Activated CD4-positive, CD25-positive, alpha-beta regulatory T cell treated with anti-CD3 and anti-CD28 coated beads, Interleukin-2, amount 50 U/mL, for 24 hours (primary cell): ENCODE measurements at places on chromosomes 12 and 14.

GRCh38 chr12:14402697-14403096, 37.2 kb downstream of the ATF7IP start:
- ATAC-seq, result no peak

- peak; percentile 73 for ATAC-seq
Observed at GRCh38 chr12:71662849-71663560, 643 bp downstream of the ZFC3H1 start.

DNA sequence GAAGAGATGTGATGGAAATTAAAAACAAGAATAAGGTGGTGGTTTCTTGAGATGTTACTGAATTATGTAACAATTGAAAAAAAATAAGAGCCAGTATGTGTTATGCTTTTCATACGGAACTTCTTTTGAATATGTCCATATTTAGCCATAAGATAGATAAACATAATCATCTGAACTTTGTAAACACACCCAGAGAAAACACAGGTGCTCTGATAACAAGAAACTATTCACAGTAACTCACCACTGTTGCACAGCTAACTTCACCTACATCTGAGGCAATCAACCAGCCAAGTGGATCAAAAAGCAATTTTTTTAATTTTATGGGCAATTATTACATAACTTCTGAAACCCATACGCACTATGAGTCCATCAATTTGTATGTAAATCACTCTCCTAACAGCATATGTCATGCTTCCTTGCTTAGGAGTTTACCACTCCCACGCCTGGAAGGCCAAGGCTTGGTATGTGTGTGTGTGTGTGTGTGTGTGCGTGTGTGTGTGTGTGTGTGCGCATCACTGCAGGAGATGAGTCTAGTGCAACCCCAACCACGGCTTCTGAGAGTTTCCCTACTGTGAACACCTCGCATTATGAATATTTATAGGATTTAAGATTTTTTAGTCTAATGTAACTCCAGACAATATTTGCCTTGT, 443.4 kb downstream of the BCAT1 start:
- ATAC-seq, result no peak

- peak; percentile 19 for ATAC-seq
Observed at GRCh38 chr14:103111232-103111868, 11.9 kb upstream of the TNFAIP2 start.

- no peak for ATAC-seq
Observed at GRCh38 chr12:65857840-65858239, 33.6 kb downstream of the HMGA2 start.

DNA sequence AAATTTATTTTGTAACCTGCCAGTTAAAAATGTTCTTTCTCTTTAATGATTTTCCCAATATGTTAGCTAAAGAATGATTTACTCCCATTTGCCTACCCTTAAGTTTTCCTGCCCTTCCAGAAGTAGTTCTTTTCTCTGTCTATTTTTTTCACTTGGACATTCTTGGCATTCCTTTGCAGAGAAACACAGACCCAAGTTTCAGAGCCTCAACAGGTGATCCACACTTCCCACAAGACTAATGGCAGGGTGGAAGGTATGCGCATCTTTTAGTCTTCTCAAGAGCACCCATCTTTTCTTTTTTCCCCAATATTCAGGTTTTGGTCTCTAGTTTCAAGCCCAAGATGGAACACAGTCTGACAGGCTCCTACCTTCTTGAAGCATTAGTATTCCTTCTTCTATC, 420.7 kb downstream of the ADAMTS20 start:
- no peak for ATAC-seq

- no peak for ATAC-seq
Observed at GRCh38 chr12:115235880-115236279, 551.9 kb upstream of the TBX3 start.

- ATAC-seq, result no peak
Observed at GRCh38 chr12:100927826-100928225, 133.2 kb downstream of the ANO4 start.

GRCh38 chr12:50297027-50297426, 13.7 kb upstream of the LIMA1 start:
- no peak for ATAC-seq

- no peak for ATAC-seq
Observed at GRCh38 chr12:65123435-65124063, 2.4 kb upstream of the WIF1 start.

GRCh38 chr12:57620936-57621496, 9.8 kb downstream of the ARHGEF25 start:
- ATAC-seq, result peak; percentile 23

GRCh38 chr12:109734219-109735000, 20.8 kb downstream of the FAM222A start:
- ATAC-seq, result no peak

DNA sequence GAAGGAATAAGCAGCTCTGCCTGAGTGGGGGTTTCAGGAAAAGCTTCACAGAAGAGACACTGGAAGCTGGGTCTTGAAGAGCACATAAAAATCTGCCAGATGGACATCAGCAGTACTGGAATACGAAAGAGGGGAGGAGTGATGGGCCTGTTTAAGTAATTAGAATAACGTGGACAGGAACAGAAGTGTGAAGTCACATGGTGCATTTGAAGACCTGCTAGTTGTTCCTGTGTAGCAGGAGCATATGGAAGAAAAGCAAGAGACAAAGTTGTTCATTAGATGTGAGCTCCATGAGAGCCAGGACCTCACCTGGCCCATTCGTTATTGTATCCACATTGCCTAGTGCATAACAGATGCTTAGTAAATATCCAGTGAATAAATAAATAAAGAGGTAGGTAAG, 69.3 kb upstream of the VSX2 start:
- ATAC-seq, result no peak

DNA sequence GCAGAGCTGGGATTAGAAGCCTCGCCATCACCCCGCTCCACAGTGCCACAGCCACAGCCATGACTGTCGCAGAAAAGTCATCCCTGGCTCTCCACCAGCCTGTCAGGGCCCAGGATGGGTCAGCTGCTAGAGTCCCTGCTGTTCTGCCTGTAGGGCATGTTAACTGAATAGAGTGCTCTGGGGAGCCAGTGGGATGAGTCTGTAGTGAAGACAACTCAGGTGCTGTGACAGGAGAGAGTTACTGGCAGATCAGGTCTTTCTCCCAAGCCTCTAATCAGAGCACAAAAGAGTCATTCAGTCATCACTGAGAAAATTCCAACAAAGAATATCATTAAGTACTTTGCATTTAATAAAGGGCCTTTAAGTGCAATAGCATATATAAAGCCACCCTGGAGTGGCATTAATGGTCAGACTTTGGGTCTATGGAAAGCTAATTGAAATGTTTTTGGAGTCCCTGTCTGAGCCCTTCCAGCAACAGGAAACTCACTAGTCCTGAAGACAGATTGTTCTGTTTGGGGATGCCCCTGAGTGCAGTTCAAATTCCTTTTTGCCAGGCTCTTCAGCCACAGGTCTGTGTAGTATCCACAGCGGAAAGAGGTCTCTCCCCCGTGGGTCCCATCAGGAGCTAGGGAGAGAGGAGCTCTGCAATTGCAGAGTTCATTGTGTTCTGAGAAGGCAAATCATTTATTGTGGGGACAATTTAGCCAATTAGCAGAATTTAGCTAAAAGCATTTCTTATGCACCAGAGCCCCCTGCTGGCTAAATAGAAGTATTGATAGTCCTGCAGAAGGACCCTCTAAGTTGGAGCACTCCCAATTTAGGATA, 45.2 kb upstream of the C14orf132 start:
- no peak for ATAC-seq

GRCh38 chr12:66598079-66598478, 80.8 kb downstream of the GRIP1 start:
- ATAC-seq, result no peak

- ATAC-seq, result no peak
Observed at GRCh38 chr12:100951756-100952155, 157.2 kb downstream of the ANO4 start.

DNA sequence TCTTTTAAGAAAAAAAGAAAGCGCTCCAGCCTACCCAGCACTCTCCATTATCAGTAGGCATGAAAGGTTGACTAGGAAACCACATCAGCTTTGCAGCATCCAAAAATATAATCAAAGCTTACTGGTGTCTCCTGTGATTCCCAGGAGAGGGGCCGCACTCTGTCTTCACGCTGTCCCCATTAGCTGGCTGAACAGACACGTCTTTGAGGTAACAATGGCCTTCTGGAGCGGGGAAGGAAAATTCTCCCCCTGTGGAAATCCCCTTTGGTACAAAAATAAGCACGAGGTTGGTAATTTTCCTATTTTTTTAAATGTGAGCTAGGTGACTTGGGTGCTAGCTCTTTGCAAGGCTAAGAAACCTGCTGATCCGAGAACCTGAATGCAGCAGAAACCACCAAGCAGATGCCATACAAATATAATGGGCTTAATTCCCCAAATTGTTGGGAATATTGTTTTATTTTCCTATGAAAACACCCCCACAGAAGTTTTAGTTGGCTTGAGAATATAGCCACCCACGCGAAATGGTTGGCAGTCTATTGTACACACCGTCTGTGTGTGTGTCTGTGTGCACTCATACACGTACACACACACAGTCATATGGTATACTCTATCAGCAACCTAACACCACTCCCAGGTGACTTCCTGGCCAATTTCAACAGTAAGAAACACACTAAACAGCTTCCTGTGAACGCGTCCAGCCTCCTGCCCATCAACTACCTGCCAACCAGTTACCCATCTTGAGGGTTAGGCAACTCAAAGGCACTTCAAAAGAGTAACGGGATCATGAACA, 71.2 kb downstream of the KSR2 start:
- no peak for ATAC-seq

DNA sequence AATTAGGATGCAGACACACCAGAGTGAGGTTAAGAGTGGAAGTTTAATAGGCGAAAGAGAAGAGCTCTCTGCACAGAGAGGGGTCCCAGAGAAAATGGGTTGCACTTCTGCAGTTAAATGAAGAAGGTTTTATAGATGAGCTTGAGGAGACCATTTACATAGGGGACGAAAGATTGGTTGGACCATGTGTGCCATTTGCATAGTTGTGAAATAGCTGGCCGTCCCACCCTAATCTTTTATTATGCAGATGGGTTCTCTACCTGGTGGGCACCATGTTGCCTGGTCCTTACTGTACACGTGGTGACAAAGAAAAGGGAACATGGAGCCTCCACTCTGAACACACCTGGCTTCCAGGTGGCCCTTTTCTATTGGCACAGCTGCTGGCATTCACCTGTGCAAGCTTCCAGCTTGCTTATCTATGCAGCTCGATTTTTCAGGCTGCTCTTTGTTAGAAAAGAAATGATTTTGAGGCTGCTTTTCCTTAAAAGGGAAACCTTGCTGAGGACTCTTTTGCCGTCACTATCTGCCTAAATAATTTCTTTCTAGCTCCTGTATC, 67.1 kb upstream of the SRSF5 start:
- ATAC-seq, result no peak

- ATAC-seq, result no peak
Observed at GRCh38 chr14:75875958-75876357, 105.8 kb downstream of the TGFB3 start.

DNA sequence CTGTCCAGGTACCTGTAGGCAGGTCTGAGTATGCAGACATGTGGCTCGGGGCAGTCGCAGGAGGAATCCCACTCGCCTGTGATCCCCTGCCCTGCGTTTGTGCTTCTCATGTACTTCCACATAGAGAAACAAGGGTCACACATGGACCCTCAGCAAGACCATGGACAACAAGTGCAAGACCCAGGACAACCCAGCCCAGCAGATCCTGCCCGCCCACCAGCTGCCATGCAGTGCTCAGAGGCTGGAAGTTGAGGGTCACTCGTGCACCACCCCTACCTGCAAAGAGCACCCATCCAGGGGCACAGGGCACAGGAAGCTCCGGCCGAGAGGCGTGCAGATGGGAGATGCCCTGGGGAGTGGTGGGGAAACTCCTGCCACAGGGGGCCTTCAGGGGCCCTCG, 67.5 kb upstream of the C14orf180 start:
- no peak for ATAC-seq

- no peak for ATAC-seq
Observed at GRCh38 chr12:57258977-57259970, 8.3 kb upstream of the STAC3 start.

- ATAC-seq, result no peak
Observed at GRCh38 chr12:51127050-51127729, 43.8 kb upstream of the CSRNP2 start.

GRCh38 chr12:89729946-89730459, 21.4 kb upstream of the ATP2B1 start:
- ATAC-seq, result no peak

DNA sequence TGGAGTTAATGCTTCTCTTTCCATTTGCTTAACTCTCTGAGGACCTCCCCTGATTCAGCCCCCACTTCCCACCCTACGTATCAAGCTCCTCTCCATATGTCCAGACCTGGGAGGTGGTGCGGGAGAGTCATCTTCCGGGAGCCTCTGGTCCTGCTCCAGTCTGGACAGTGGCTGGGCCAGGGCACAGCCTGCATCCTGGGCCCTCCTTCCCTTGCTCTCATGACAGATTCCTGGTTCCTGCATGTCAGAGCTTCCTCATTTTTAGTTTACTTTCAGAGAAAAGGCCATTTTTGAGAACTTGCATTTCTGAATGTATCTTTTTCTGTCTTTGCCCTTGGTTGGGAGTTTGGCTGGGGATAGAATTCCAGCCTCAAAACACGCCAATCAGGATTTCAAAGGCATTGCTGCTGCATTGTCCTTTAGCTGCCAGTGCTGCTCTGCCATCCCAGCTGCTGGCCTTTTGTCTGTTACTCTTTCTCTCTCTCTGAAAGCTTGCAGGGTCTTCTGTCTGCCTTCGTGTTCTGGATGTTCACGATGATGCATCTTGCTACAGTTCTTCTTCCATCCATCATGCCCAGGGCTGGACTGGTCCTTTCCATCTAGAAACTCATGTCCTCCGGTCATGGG, 54.7 kb downstream of the SLC6A12 start:
- ATAC-seq, result no peak

GRCh38 chr14:99687284-99688209, 3.4 kb downstream of the CYP46A1 start:
- no peak for ATAC-seq

DNA sequence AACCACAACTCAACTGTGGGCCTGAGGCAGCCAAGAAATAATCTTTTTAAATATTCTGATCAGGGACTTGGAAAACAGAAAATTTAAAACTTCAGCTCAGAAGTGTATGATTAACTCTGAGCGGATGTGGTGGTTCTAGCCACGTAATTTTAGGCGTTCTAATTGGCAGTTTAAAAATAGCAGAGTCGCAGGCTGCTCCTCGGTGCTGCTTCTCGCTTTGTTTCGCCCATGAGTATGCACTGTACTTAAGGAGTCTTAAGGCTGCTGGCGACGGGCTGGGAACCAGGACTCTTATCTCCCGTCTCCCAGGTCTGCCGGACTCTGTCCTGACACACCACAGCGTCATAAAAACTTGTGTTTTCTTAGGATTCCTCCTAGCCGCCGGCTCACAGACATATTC, 113.4 kb upstream of the PELI2 start:
- peak; percentile 78 for ATAC-seq

- no peak for ATAC-seq
Observed at GRCh38 chr12:114671443-114672411, 12.2 kb downstream of the TBX3 start.

- ATAC-seq, result no peak
Observed at GRCh38 chr12:68376901-68377300, 44.7 kb upstream of the MDM1 start.
